Activated CD4-positive, alpha-beta T cell treated with anti-CD3 and anti-CD28 coated beads for 36 hours (primary cell): ENCODE measurements at places on chromosomes 6 and 20.

- no peak for DNase-seq
Measured at GRCh38 chr20:34824026-34824425, 1.4 kb downstream of the NCOA6 start.

DNA sequence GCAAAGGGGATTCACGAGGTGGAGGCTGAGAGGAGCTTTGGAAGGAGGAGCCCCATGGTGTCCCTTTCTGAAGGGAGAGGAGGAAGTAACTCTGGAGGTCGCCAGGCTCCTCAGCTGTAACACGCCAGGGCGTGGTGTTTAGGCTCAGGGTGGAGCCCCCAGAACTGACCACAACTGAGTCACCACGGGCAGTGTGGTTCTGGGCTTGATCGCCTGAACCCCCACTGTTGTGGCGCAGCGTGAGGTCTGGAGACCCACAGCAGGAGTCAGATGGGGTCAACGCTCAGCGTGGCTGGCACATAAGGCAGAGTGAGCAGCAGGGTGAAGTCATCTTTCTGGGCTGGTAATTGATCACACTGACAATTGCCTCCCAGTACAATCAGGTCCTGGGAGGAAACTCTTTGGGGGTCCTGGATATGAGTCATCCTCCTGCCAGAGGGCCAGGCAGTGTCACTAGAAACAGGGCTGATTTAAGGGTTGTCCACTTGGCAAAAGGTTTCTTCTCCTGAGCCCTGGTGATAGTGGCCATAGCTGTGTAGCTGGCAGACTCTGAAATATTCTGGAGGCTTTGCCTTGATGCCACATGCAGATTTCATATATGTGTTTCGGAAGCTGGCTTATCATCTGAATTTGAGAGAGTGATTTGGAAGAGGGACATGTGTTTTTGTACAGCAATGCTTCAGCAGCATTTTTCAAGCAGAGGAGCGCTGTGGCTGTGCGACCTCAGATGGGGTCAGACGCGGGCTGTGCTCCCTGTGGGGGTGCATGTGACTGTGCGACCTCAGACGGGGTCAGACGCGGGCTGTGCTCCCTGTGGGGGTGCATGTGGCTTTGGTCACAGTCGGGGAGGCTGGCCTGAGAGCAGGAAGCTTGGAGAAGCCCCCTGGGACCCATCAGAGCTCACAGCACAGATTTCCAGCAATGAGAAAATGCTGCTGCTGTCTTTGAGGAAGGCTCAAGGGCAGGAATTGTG, 50.0 kb downstream of the SYNJ2 start:
- DNase-seq = peak; percentile 29

DNA sequence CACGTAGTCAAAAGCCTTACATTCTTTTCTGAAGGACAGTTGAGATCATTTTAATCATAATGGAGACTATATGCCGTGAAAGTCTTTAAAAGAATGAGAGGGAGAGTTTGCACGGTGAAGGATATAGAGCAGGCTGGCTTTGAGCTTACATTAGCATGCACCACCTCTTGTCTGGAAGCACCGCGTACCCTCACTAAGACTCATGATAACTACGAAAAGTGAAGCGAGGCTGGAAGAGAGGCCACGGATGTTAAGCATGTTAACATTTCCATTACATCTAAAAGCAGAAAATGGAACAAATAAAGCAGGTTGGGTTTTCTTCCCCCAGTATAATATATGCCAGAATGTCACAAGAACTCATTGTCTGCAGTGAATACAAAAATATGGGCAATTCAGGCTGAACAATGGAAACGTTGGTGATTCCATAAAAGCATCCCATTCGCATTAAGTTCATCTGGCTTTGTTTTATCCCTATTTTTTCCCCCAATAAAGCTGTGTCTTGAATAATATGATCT, 40.6 kb upstream of the NKX2-2 start:
- DNase-seq = no peak

- no peak for DNase-seq
Measured at GRCh38 chr6:73371984-73372383, 2.3 kb upstream of the OOEP start.

DNA sequence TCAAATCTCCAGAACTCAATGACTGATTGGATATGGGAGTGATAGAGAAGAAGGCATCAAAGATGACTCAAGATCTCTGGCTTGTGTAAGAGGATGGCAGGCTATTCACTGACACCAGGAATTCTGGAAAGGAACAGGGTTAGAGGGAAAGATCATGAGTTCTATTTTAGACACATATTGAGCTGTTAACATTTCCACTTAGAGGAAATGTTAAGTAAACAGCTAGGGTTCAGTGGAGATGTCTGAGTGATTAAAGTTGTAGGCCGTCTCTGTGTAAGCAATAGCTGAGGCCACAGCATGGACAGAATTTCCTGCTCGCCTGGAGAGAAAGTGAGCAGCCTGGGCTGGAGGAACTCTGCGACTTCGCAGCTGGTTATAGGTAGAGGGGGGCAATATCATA, 21.0 kb downstream of the ZC3H12D start:
- DNase-seq = no peak

DNA sequence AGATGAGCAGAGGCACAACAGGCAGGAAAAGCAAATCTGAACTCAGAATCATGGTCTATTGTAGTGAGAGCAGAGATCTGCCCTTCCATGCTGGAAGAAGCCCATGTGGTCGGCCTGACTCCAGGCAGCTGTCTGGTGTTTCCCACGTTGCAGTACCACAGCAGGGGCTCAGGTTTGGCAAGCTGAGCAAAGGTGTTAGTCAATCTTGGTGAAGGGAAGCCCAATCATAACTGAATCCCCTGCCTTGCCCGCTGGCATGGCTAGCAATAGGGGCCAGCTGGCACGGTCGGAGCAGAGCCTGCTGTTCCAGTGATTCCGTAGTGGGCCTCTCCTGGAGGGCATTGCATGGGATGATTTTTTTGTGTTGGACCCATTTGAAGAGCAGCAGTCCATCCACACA, 17.8 kb upstream of the CCR6 start:
- DNase-seq = no peak

DNA sequence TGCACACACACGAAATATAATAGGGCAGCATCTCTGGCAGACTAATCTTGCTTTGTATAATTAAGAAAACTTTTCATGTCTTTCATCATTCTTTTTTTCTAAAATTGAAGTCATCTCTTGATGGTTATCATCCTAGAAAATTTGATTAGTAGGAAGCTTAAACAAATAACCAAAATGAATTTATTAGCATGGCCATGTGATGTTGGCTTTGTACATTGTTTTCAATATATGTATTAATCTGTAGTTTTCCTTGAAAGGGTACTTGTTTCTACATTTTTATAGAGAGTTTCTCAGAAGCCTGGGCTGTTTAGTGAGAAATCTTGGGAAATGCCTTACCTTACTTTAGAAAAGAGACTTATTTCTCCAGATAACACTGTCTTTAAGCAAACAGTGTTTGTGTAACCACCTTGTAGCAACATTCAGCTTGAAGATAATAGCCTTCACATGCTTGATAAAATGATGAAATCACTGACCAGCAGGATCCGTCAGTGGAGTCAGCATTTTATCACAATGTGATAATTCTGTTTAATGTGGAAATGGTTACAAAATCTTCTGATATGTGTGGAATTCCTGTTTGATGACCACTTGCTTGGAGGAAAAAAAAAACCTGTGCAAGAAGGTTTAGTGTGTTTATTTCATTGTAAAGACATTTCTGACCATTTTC, 147.8 kb downstream of the MACROD2 start:
- DNase-seq = no peak

DNA sequence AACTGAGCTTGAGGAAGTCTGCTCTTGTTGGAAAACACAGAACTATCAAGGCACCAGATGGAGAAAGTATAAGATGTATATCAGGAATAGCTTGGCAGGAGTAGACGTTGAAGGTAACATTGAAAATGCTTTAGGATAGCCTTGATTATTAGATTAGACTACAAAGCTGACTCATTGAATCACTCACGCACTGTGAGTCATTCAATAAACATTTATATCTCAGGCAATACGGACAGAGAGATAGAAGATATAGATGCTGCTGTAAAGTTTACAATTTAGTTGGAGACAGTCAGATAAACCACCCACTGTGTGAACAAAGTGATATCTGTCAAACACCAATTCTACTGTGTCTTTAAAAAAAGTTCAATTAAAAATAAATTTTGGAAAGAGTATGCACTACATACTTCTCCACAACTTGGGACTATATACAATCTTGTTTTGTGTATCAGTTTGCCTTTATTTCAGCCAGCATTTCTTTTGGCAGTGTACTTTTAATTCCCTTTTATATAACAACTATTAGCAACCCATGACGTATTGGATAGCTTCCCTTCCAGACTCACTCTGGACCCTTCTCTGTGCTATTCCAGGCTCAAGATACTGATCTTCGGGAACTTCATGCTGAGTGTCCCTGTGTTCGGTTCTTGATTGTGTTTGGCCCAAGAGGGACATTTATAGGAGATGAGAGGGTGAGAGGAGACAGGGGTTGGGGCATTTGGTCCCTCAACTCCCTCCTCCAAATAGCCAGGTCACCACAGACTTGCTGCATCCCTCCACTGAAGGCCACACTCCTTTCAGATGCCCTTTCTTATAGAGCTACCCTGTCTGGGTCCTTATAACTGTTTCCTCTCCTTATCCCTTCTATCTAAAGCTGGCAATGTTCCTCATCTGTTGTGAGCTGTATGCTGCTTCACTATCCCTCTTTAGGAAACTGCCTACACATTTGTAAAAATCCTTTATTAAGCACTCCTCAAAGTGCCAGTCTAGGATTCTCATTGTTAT, 176.6 kb upstream of the PTPRK start:
- DNase-seq = no peak

- no peak for DNase-seq
Measured at GRCh38 chr6:111740506-111740905, 132.7 kb downstream of the FYN start.

- DNase-seq = no peak
Measured at GRCh38 chr6:136337121-136337520, 47.5 kb upstream of the BCLAF1 start.

DNA sequence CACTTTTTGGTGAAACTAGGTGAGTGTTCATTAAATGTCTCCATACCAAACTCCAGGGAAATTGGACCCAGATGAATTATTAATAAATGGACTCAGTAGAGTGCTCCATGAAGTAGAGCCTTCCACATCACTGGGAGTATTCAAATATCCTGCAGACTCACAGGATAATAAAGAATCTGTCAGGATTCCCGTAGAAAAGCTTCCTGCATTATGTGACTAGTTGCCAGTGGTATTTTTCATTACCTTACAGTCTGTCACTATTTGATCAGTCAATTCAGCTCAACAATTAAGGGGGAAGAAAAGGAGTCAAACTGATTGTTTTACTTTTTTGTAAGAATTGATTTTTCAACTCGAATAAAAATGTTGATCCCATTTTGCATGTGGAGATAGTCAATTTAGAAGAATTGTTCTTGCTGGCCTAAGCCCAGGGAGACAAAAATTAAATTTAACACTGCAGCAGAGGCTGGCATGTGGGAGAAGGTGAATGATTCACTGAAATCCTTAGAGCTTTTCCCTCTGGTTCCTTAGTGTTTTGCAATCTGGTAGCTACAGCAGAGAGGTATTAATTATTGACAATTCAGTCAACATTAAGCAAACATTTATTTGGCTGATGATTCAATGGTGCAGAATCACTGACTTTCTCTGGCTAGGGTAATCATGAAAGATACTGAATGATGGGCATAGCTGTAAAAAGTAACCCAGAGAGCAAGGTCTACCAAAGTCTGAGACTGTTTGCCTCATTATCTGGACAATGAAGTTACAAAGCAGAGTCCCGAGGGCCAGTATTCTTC, 442.4 kb downstream of the CD83 start:
- no peak for DNase-seq

GRCh38 chr6:31466466-31466865, 31.5 kb upstream of the MICB start:
- DNase-seq = no peak
